NCI-H460 (cell line): ENCODE measurements at places on chromosomes 1 and 21. TPM values are rescaled to one million over a fixed set of nuclear protein-coding genes. Genes with fewer than 3 reads are reported as not detected.

PLA2G4A gene
- 39.8 and 40.9 TPM in 2 replicates for total RNA-seq

- no peak for DNase-seq
Measured at GRCh38 chr1:59204001-59204400, 92.9 kb upstream of the FGGY start.

- DNase-seq, result no peak
Measured at GRCh38 chr1:57638239-57638638, 214.4 kb upstream of the DAB1 start.

DNA sequence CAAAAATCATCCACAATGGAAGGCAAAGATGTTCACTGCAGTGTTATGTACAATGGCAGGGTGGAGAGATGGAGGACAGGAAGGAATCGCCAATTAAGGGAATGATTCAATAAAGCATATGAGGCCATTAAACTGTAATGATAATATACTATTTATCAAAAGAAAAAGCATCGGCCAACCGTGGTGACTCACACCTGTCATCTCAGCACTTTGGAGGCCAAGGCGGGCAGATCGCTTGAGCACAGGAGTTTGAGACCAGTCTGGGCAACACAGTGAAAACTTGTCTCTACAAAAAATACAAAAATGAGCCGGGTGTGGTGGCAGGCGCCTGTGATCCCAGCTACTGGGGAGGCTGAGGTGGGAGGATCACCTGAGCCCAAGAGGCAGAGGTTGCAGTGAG, 89.1 kb downstream of the SSBP3 start:
- no peak for DNase-seq

- DNase-seq, result no peak
Measured at GRCh38 chr1:36453051-36453450, 2.8 kb upstream of the OSCP1 start.
